ENCODE measurements at places on chromosomes 7 and 10. TPM values are rescaled to one million over a fixed set of nuclear protein-coding genes. Genes with fewer than 3 reads are reported as not detected.

OR2A42 gene
- total RNA-seq = not detected

PRKCQ gene
- 60.0 TPM for total RNA-seq

ZNF777 gene
- total RNA-seq = 18.1 TPM

ZNF239 gene
- 4.8 TPM for total RNA-seq

OSBPL3 gene
- 21.3 TPM for total RNA-seq

SLC16A12 gene
- total RNA-seq = not detected

OPALIN gene
- total RNA-seq = not detected

GDF2 gene
- not detected for total RNA-seq

ZPBP gene
- not detected for total RNA-seq

TRPV5 gene
- 0.30 TPM for total RNA-seq

HECW1 gene
- not detected for total RNA-seq

PPRC1 gene
- total RNA-seq = 42.4 TPM

PPP1R17 gene
- not detected for total RNA-seq

BTBD16 gene
- total RNA-seq = not detected

Data from naive thymus-derived CD8-positive, alpha-beta T cell (primary cell).